Glutamatergic neuron (in vitro differentiated cells): ENCODE measurements at places on chromosomes 1 and 21. TPM values are rescaled to one million over a fixed set of nuclear protein-coding genes. Genes with fewer than 3 reads are reported as not detected.

DAB1 gene
- 3.1 TPM for total RNA-seq

CADM3 gene
- total RNA-seq = 165 TPM

GRCh38 chr1:89538361-89538760 lies 13.7 kb downstream of the LRRC8B start:
- no peak for DNase-seq

DNA sequence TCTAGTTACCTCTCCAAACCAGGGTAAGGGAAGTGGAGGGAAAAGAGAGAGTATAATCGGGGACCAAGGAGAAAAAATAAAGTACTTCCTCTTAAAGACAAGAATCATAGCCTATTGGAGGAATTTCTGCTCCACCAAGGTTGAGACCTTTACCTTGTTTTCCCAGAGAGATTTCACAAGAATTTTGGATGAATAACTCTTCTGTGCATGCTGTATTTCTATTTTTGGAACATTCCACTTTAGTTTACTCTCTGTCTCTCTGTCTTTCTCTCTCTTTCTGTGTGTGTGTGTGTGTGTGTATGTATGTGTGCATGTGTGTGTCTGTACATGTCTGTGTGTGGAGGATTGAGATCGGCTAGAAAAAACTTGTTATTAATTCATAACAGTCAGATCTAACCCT lies 318.4 kb upstream of the RGS18 start:
- no peak for DNase-seq

GRCh38 chr1:219312967-219313366 lies 139.3 kb downstream of the LYPLAL1 start:
- no peak for DNase-seq

GRCh38 chr1:239676522-239677273 lies 290.3 kb downstream of the CHRM3 start:
- no peak for DNase-seq

DNA sequence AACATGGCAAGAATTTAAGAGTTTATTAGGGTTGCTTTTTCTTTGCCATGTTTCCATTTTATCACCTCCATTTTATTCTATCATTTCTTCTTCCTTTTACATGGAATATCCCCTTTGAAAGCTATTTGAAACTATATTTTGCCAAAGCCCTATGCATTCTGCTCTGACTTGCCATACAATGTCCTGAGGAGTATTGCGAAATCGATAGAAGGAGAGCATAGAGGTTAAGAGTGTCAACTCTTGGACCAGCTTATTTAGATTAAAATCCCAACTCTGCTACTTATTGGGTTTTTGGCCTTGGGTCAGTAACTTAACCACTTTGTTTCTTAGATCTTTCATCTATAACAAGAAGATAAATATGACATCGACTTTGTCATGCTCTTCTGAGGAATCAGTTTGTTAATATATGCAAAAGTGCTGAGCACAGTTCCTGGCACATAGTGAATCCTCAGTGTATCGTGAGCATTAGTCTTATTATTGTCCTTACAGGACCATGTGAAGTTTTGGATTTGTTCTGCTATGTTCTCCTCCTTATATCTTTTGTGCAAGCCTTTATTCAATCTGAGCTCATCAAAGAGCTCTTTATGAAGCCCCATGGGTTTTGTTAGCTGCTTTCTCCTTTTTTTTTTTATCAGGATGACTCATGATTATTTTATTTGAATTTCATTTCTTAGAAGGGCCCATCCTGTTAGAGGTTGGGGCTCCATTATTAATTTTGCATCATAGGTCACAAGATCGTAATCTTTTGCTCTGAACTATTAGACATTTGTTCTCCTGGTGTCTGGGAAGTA lies 17.6 kb downstream of the ACKR1 start:
- no peak for DNase-seq

DNA sequence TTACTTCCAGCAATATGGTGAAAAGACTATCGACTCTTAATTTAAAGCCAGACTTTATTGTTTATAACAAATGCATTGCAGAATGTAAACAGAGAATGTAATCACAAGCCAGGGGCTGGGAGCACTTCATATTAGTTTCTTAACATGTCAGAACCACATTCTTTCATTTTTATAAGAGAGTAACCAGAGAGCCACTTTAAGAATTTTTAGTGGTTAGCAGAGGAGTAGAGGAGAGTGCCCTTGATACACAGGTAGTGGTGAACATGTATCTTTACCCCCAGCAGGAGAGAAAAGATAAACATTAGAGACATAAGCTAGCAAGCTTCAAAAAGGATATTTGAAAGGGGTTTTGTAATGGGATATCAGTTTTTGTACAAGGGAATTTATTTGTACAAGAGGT lies 11.1 kb downstream of the AMY2B start:
- no peak for DNase-seq
